Trophoblast cell (in vitro differentiated cells and primary cell): ENCODE measurements at places on chromosomes 6 and 20.

GRCh38 chr6:43871933-43872332, 101.9 kb downstream of the VEGFA start:
- peak; percentile 36 for DNase-seq

- DNase-seq, result no peak
Measured at GRCh38 chr6:106959985-106960384, 14.5 kb downstream of the CD24 start.

- DNase-seq, result peak; percentile 51
Measured at GRCh38 chr20:62159839-62160238, 16.3 kb downstream of the SS18L1 start.

DNA sequence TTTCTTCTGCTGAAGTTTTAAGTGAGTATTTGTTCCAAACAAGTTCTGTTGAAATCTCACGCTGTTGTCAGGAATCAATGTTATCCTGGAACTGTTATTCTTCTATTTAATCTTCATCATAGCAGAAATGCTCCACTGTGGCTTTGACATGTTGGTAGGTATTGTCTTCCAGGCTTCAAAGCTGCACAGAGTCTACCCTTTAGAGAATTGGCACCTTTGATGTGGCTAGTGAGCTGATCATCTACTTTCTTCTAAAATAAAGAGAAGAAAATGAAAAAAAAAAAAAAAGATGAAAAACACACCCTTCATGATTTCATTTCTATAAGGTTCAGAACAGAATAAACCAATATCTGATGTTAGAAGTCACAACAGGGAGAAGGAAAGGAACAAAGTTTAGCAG, 5.8 kb upstream of the ZSCAN23 start:
- DNase-seq, result no peak

DNA sequence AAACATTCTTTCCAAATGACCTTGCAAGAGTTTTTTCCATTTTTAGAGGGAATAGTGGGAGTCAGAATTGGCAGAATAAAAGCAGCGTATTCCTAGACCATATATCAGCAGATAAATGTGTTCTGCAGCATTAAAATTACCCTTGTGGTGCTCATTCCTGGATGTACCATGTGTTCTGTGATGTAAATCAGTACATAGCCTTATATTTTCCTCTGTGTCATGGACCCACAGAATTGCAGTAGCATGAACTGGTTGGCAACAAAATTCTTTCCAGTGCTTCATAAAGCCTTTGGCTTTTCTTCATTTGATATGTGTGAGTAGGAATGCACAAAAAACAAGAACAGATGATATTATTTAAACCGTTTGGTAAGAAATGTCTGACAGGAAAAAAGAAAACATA, 32.5 kb downstream of the ANKEF1 start:
- no peak for DNase-seq

GRCh38 chr6:128493877-128494276, 26.5 kb downstream of the PTPRK start:
- no peak for DNase-seq

DNA sequence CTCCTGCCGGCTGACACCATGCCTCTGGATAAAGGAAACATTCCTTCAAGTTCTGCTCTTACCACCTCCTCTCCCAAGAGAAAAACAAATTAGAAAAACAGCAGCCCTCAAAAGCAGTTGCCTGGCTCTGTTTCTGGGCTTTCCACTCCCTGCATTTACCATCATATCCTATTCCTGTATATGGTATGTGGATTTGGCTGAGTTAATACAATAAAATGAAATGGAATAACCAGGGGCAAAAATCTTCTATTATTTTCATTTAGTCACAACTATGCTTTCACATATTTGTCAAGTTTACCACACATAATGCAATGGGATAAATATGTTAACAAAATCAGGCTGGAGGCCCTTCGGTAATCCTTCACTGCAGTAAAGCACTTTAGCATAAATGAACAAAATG, 34.3 kb downstream of the COL12A1 start:
- no peak for DNase-seq

- peak; percentile 77 for DNase-seq
Measured at GRCh38 chr20:10260316-10260715, 41.7 kb downstream of the SNAP25 start.
